Stimulated activated CD8-positive, alpha-beta memory T cell treated with anti-CD3 and anti-CD28 coated beads, Interleukin-4, amount 100 ng/mL, for 48 hours (primary cell): ENCODE measurements at places on chromosomes 6 and 20.
A peak's percentile ranks its signal among the peaks of the same experiment; 100 is the strongest.

GRCh38 chr6:149897855-149898744 lies at the start of gene RAET1E:
RAET1E (minus strand) TSS chr6:149898113; CDS start chr6:149890901, 7,212 bp downstream.
- DNase-seq = peak; percentile 13

DNA sequence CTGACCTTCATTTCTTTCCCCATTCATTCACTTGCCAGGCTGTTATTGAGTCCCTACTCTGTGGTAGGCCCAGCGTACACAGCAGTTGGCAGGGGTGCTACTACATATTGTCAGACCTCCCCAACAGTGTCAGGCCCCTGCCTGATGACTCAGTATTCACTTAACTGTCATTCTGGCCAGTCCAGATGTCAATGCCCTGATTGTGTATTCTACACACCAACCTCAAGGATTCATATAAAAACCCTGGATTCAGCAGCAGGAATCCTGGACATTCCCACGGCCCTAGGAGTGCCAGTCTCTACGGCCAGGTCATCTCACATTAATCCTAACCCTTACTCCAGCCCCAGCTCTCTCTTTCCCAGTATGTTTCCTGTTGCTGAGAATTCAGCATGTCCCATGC lies 151.5 kb downstream of the TASP1 start:
- no peak for DNase-seq

GRCh38 chr20:38961530-38962043 lies 557 bp upstream of the DHX35 start:
- DNase-seq = peak; percentile 57

GRCh38 chr6:84249724-84250123 lies 22.3 kb upstream of the CEP162 start:
- DNase-seq = no peak

- no peak for DNase-seq
Observed at GRCh38 chr6:45836984-45837383, 178.7 kb downstream of the CLIC5 start.

DNA sequence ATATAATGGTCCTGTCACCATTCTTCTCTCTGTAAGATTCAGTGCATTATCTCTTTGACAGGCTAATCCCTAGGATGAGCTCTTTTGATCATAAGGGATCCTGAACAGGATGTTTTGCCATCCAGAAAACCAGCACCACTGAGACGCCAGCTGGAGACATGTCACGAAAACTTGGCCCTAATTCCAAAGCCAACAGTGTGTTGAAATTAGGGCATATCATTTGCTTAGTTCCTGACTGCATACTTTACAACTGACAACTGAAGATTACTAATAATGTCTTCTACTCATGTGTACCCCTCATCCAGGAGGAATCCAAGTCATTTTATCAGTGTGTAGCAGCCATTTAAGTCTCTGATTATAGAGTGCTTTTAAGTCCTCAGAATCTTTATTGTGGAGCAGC lies 243.6 kb downstream of the KCNQ5 start:
- DNase-seq = no peak

GRCh38 chr6:45687570-45687969 lies 309.8 kb upstream of the SUPT3H start:
- no peak for DNase-seq

- no peak for DNase-seq
Observed at GRCh38 chr20:43830883-43831282, 83.8 kb upstream of the TOX2 start.

GRCh38 chr6:157587127-157587926 lies 206.3 kb downstream of the ZDHHC14 start:
- DNase-seq = no peak

- DNase-seq = no peak
Observed at GRCh38 chr20:15098351-15098750, 760.9 kb upstream of the FLRT3 start.

DNA sequence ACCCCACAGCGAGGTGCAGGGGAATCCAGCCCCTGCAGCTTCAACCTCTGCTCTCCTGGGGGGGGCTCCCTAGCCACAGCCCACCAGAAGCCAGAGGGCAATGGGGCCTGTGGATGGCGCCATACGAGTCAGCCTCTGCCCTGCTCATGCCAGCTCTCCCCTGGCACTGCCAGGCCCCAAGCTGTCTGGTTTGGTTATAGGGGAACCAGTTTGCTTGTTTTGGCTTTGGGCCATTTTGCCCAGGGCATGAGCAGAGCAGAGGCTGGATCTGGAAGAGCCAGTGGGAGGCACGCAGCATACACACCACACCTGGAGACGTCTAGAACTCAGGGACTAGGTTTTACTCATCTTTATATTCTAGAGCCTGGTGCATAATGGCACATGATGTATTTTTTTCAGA lies 66.7 kb upstream of the SLC22A16 start:
- no peak for DNase-seq

DNA sequence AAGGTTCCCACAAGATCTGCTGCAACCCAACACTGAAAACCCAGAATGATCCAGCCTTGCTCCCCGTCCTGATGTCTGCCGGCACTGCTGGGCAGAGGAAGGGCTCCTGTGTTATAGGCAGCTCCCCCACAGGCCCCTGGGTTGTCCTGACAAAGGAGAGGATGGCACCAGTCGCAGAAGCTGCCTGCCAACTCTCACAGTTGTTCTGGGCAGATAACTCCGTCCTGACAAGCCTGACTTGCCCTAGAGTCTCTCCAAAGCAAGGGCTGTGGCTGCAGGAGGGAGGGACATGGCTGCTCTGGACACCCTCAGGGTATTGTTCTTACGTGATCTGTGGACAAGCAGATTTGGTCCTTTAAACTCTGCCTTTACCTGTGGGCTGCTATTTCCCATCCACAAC lies 243.8 kb downstream of the CDH26 start:
- no peak for DNase-seq

- DNase-seq = no peak
Observed at GRCh38 chr20:35326021-35326739, 34.0 kb upstream of the FAM83C start.

GRCh38 chr6:12164508-12164770 lies 125.7 kb upstream of the EDN1 start:
- no peak for DNase-seq

GRCh38 chr20:4227085-4227821 lies 211.9 kb upstream of the RNF24 start:
- no peak for DNase-seq

- no peak for DNase-seq
Observed at GRCh38 chr6:119205911-119206618, 127.6 kb upstream of the FAM184A start.

- no peak for DNase-seq
Observed at GRCh38 chr20:62733526-62733842, 24.8 kb downstream of the NTSR1 start.

- no peak for DNase-seq
Observed at GRCh38 chr6:150722614-150723344, 123.1 kb downstream of the PLEKHG1 start.

DNA sequence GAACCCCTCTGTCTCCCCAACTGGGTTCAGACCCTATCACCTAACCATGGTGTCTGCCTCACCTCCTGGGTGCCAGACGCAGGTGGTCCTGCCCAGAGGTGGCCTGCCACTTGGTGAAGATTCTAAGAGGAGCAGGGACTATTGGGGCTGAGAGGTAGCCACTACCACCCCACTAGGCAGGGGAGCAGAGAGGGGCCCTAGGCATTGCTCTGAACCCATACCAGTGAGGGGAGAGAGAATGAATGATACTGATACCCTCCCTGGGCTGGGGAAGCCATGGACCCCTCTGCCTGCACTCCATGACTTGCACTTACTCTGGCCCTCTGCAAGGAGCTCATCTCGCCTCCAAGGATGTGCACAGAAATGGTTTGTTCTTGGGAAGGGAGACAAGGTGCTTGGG lies 31.7 kb upstream of the SPDEF start:
- no peak for DNase-seq

GRCh38 chr6:139239064-139239463 lies 52.7 kb downstream of the TXLNB start:
- no peak for DNase-seq
